ENCODE measurements at places on chromosomes 11 and 22.
A peak's percentile ranks its signal among the peaks of the same experiment; 100 is the strongest.

DNA sequence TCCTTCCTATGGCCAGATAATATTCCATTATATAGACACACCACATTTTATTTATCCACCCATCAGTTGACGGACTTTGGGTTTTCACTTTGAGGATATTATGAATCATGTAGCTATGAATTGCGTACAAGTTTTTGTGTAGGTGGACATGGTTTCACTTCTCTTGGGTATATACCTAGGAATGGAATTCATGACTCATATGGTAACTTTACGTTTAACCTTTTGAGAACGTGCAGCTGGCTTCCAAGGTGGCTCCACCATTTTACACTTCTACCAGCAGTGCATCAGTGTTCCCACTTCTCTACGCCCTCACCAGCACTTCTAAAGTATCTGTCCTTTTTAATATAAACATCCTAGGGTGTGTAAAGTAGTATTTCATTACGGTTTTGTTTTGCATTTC, 112.0 kb downstream of the PLEKHA7 start:
- DNase-seq, result no peak

GRCh38 chr22:37077802-37078448, 26.4 kb downstream of the KCTD17 start:
- peak; percentile 83 for DNase-seq

DNA sequence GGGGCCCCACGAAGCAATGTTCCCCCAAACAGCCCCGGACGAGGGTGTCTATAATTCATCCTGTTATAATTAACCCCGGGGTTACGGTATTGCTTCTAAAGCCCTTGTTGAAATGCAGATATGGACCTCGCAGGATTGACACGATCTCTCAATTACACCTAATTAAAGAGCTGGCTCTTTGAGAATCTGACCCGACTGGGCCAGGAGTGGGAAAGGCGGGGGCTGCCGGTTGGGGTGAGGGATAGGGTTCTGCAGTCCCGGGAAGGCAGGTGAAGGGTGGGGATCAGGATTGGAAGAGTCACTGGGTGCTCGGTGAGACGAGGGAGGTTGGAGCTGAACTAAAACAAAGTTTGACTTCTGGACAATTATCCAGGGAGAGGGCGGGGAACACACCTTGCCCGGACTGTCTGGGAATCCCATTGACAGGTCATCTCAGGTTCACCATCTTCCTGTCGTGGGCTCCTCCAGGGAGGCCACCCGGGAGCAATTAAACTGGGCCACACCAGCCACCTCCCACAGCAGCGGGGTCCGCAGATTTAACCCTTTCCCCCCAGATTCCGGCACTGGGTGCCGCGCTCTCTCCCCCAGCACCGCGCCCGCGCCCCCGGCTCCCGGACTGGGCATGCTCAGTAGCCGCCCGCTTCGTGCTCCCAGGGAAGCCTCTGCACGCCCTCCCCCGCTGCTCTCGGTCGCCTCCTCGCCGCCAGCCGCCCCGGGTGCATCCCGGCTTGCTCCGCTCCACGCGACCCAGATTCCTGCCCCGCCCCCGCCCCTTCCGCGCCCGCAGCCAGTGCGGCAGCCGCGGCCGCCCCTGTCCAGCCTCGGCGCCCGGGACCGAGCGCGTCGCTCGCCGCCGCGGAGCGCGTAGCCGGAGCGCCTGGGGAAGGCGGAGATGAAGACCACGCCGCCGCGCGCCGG, at the start of gene ELMOD1:
Gene ELMOD1, plus strand, starts transcription at position 688 of the 918 bp plus-strand sequence. CDS start 27,043 bp downstream, outside the sequence.
- DNase-seq, result peak; percentile 24

- no peak for DNase-seq
Measured at GRCh38 chr22:35275580-35275979, 18.3 kb downstream of the HMGXB4 start.

DNA sequence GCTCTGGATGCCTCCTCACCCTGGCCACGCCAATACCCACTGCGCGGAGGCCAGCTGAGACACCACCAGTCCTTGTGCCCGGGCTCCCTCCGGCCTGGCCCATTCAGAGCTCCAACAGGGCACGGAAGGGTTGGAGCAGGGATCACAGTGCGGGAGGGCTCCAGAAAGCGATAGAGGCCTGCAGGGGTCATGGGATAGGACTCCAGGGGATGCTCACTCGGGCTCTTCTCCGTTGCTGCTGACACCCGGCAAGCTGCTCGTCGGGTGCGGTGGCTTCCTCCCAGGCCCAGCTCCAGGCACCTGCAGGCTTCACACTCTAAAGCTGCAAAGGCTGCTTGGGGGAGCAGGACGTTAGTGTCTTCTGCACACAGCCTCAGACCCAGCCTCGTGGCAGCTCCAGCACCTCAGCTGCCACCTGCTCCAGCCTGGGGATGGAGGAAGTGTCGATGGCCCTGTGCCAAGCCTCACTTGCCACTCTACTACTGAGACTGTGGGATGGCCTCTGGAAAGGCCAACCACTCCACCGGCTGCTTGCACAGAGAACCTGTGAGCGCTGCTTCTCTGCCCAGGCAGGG, 10.6 kb downstream of the WNT7B start:
- no peak for DNase-seq

DNA sequence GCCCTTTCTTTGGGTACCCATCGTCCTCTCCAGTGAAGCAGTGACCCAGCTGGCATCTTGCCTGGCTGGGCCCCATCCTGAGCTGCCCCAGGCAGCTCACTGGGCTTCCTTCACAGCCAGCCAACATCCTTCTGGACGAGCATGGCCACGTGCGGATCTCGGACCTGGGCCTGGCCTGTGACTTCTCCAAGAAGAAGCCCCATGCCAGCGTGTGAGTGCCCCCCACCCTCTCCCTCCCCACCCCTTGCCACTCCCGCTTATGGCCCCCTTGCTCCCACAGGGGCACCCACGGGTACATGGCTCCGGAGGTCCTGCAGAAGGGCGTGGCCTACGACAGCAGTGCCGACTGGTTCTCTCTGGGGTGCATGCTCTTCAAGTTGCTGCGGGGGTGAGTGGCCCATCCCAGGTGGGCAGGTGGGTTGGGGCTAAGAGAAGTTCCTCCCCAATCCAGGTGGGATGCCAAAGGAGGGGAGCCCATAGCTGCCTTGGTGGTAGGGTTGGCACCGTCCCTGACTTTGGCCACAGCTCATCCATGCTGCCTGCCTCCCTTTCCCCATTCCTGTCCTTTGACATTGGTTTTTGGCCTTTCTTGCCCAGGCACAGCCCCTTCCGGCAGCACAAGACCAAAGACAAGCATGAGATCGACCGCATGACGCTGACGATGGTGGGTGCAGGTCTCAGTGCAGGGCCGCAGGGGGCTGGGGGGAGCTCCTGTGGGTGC, 6.8 kb upstream of the ANKRD13D start:
- no peak for DNase-seq

DNA sequence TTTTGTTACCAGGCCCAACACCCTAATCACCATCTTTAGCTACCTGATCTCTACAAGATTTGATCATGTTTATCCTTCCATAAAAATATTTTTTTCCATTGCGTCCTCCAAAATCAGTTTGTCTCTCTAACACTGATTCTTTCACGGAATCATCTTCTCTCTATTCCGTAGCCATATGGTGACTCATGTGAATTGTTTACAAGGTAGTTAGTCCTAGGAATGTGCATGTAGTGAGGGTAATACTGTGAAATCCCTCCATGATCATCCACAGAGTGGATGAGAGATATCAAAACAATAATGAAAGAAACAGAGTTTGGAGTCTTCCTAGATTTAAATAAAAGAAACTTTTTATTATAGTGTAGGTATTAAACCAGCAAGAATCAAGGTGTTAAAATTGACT, 230.2 kb downstream of the METTL15 start:
- no peak for DNase-seq

GRCh38 chr11:134071306-134071705, 2.4 kb downstream of the JAM3 start:
- no peak for DNase-seq

DNA sequence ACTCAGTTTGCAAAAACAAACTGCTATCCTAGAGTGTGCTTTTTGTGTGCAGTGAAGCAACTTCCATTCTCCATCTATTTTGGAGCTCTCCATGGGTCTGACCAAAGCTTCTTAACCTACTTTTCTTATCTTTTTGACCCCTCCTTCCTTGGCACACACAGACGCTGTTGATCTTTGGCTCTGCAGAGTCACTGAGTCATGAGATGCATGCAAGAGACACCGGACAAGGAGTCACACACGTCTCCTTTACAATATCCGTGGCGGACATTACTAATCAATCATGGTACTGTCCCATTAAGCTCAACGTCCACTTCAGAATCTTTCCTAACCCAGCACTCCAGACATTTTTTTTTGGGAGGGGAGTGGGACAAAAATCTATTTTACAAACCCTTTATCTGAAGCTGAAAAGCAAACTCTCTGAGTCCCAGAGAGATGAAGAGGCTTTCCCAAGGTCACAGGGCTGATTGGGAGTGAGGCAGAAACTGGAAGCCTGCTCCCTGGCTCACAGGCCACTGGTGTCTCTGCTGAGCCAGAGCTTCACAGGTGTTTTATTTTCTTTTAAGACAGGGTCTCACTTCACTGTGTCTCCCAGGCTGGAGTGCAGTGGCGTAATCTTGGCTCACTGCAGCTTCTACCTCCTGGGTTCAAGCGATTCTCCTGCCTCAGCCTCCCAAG, 165.8 kb upstream of the SYT13 start:
- no peak for DNase-seq

DNA sequence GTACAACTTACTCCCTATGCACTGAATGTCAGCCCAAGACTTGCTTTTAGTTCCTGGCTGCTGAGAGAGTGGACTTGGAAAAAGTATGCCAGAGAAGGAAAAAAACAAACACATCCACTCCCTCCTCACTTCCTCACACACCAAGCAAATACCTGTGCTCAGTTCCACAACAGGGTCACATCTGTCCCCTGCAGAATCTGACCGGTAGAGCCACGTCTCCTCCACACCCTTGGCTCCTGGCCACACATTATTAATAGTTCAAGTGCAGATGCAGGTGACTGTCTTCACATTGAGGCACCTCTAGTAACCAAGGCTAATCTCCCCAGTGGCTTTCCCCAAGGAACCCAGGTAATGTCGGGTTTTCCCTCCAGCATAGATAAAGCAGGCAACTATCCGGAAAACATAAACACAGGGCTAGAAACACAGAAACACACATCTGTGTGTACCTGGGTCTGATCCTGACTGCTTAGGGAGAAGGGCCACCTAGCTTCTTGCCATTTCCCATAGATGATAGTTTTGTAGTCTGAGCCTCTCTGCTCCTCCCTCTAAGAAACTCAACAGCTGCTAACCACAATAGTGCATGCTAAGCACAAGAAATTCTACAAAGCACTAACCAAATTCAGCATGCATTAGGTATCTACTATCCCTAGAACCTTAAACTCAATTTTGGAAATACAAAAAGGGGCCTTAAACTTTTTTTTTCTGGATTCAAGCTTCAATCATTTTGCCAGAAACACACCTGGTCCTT, 10.2 kb downstream of the SYTL2 start:
- no peak for DNase-seq

GRCh38 chr11:64621283-64622019, 30.4 kb downstream of the SLC22A12 start:
- no peak for DNase-seq

DNA sequence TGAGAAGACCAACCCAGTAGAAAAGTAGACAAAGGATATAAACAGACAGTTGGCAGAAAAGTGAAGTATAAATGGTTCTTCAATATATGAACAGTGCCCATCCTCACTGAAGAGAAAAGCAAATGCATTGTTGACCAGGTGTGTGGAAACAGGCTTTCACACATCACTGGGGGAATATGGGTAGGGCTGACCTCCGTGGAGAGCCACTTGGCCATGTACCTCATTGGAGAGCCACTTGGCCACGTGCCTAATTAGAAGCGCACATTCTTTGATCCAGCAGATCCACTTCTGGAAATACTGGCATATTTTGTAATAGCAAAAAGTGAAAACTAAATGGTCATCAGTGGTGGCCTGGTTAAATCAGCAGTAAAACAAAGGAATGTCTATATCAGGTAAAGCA, 43.2 kb downstream of the PPP6R3 start:
- DNase-seq, result no peak

DNA sequence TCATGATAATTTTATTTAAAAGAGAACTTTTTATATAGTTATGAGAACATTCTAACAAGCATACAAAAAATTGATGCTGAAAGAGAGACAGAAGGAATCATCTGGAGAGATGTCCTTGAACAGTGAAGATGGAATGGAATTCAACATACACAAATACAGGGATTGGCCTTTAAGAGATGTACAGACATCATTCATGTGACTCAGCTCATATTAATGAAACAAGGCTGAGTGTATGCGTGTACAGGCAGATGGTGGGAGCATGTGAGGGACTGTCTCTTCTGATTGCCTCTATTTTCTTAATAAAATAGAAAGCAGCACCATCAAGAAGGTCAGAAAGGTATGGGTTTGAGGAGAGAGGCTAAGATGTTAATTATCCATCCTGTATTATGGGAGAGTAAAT, 793.3 kb downstream of the CNTN5 start:
- no peak for DNase-seq

DNA sequence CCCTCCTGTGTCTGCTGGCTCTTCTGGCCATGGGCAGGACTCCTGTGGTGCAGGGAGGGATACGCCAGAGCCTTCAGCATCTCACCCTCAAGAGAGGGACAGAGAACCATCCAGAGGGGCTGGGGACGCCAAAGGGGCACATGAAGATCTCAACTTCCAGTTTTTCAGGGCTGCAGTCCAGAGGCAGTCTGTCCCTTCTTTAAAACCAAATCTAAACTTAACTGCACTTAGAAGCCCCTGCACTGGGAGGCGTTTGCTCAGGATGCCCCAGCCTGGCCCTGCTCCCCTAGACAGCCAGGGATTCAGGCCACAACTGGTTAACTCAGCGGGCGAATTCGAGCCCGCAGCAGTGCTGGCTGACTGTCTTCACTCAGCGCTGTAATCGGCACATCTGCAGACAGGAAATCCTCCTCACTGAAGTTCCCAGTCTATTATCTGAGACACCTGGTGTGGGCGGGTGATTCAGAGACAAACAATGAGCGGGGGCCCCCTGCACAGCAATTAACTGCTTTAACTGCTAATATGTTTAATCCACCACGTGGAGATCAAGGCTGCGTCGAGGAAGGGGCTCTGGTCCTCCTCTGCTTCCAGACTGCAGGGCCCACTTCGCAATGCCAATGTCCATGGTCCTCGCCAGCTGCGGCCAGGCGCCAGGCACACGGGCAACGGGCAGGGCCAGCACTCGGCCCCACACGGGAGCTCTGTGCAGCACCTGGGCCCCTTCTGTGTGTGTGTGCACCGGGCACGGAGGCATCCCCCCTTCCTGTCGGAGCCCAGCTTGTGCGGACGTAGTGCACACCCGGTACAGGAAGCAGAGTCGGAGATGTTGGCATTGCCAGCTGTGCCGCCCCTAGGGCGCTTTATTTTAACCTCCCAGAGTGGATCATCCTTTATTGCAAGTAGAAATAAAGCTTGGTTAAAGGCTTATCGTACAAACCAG, 36.9 kb upstream of the GNB1L start:
- DNase-seq, result peak; percentile 84

GRCh38 chr22:45211848-45212247, 28.8 kb downstream of the KIAA0930 start:
- no peak for DNase-seq

Data from CD4-positive, alpha-beta T cell treated with Interleukin-17A for 1 hour (primary cell).